ENCODE measurements at places on chromosomes 7 and 10. TPM values are rescaled to one million over a fixed set of nuclear protein-coding genes. Genes with fewer than 3 reads are reported as not detected.

Gene PAPOLB
- not detected for total RNA-seq

- peak; percentile 16 for DNase-seq
Observed at GRCh38 chr7:98836811-98837629, 32.8 kb downstream of the TMEM130 start.

Gene THSD7A
- not detected for total RNA-seq

DNA sequence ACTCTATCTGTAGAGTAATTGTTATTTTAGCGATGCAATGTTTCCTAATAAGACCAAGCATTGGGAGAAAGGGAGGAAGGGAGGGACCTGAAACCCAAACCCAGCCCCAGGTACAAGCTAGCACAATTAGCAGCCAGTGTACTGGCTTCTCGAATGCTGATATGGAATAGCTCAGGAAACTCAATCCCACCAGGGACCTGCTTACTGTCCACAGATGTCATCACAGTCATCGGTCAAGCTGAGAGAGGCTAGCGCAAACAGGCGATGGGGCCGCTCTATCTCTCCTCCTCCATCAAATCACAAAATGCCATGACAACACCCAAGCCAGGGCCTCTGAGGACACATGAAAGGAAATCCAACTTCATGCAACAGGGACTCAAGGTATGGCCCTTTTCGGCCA is 192.1 kb downstream of the KCNMA1 start:
- no peak for DNase-seq

- DNase-seq, result no peak
Observed at GRCh38 chr7:2169923-2170575, 62.7 kb downstream of the MAD1L1 start.

- DNase-seq, result no peak
Observed at GRCh38 chr10:100750291-100751210, 5.2 kb downstream of the PAX2 start.

Gene SFRP5
- not detected for total RNA-seq

DNA sequence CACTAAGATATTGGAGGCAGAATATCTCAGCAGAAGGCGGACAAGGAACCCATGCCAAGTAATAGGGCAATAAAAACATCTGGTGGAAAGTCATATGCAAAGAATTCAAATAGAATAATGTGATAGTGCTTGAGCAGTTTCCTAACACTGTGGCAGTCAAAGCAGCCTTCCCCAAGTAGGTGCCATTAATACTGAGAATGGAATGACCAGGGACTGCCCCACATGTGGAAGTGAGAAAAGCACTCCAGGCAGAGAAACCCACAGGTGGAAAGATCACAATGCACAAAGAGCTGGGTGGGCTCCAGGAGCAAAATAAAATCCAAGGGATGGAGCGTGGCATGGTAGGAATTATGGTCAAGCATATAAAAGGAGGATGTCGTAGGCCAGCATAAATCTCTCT is 64.4 kb upstream of the NME8 start:
- DNase-seq, result no peak

- DNase-seq, result no peak
Observed at GRCh38 chr7:9391221-9391620, 957.8 kb downstream of the NXPH1 start.

DNA sequence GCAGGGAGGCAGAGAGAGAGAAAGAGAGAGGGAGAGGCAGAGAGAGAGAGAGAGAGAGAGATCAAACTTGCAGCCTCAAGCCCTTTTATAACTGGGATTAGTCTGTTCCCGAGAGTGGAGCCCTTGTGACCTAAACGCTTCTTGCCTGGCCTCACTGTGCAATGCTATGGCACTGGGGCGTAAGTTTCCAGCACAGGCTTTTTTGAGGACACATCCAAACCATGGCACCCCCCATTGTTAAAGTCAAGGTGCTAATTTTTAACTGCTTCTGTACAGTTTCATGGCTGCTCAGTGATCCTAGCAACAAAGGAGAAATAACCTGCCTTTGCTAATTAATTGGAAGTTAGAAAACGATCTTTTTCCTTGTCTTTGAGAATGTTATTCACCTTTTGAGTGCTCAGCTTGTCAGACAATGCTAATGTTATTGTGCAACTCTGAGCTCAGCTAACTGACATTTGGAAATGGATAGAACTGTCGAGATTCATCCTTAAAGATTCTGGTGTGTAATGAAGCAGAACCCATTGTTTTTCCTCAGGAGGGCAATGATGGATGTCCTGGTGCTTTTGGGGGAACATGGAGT is 268.4 kb downstream of the GLRX3 start:
- DNase-seq, result no peak

Gene CYP2C19
- not detected for total RNA-seq

DNA sequence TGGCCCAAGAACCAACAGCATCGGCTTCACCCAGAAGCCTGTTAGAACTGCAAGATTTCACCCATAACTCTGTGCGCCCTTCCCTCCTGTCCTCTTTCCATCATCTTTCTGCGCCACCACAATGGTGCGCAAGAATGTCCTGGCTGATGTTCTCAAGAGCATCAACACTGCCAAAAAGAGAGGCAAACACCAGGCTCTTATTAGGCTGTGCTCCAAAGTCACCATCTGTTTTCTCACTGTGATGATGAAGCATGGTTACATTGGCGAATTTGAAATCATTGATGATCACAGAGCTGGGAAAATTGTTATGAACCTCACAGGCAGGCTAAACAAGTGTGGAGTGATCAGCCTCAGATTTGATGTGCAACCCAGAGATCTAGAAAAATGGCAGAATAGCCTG is 115.2 kb upstream of the FGFR2 start:
- no peak for DNase-seq

DNA sequence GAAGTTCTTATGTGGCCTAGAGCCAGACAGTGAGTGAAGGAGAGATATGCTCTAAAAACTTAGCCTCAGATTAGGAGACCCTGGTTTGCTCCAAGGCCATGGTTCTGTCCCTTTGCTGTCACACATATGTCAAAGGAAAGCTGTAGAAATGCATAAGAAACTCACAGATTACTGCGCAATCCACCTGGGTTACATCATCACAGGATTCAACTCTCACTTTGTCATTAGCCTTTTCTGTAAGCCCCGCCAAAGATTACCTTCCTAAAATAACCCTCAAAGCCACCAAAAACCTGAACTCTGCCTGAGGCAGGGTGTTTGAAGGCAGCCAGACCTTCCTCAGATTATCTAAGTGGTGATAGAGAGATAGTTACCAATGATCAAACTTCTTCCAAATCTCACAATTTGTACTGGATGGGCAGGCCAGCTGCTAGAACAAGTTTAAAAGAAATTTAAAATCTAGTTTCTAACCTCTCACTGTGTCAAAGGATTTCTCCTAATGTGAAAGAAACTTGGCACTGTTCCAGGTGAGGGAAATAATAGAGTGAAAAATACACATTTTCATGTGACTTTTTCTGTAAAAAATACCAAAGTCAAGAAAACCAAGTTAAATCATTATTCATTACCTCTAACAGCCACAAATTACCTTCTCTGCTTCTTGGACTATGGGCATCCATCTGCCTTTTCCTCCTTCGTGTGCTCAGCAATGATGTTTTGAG is 567.2 kb downstream of the SUGCT start:
- DNase-seq, result no peak

Gene NME8
- total RNA-seq, result not detected

Gene METTL27
- not detected for total RNA-seq

- no peak for DNase-seq
Observed at GRCh38 chr7:51230723-51231122, 85.9 kb downstream of the COBL start.

DNA sequence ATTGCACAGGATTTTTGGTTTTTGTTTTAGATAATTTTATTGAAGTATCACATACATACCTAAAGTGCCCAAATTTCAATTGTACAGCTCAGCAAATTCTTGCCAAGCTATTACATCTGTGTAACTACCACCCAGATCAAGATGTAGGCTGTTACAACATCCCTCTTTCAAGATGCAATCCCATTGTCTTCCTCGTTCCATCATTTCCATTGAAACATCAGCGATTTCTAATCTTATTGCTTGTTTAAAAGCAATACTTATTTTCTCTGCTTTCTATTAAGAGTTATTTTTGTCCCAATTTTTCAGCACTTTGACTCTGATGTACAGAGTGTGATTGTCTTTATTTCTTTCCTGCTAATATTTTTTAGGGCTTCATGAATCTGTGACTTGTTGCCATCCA is 372.8 kb upstream of the SHH start:
- no peak for DNase-seq

Data from G401 (cell line).